HFFc6 (cell line): ENCODE measurements at places on chromosomes 6 and 20.
A peak's percentile ranks its signal among the peaks of the same experiment; 100 is the strongest.

GRCh38 chr6:86256615-86257187 lies 614.0 kb upstream of the SYNCRIP start:
- DNase-seq = no peak

GRCh38 chr6:37130704-37131103 lies 39.2 kb upstream of the PIM1 start:
- DNase-seq = peak; percentile 56

DNA sequence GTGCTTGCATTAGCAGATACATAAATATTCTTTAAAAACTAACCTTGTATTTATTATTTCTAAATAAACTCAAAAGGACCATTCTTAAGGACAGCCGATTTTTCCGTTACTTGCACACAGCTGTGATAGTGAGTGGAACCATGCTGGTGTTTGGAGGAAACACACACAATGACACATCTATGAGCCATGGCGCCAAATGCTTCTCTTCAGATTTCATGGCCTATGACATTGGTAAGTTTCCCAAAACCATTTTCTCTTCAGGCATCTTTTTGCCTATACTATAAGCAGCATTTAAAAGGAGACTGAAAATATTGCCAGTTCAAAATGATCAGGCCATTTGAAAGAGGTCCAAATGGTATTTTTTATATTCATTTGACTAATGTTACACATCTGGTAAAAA lies 92.3 kb downstream of the ATRN start:
- DNase-seq = no peak

- peak; percentile 75 for DNase-seq
These were observed 184.9 kb downstream of the TINAG start for GRCh38 chr6:54493138-54493537.

- DNase-seq = no peak
These were observed 25.5 kb downstream of the FARS2 start for GRCh38 chr6:5286780-5287179.

DNA sequence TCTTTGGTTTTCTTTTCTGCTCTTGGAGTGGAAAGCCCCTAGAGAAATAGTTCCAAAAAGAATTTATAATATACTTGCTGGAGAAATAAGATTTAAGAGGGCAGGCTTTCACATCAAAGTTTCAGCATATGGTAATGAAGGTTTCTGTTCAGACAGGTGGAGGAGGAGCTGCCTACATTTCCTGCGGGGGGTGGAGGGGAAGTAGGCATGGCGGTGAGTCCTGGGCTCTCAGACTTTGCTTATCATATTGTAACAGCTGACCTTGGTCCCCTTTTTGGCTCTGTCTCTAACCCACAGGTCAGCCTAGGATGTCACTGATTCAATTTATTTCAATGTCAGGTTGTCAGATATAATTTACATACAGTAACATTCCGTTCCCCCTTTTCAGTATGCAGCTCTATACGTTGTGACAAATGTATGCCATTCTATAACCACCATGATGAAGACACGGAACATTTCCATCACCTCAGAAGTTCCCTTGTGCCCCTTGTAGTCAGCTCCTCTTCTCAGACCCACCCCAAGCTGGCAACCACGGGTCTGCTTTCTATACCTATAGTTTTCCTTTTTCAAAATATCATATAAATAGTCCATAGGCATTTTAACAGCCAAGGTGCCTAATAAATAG lies 77.6 kb upstream of the GGTLC1 start:
- no peak for DNase-seq

- peak; percentile 64 for DNase-seq
These were observed 373.5 kb upstream of the BTBD3 start for GRCh38 chr20:11544029-11544678.

GRCh38 chr6:104484626-104485025 lies 375.1 kb downstream of the HACE1 start:
- no peak for DNase-seq

DNA sequence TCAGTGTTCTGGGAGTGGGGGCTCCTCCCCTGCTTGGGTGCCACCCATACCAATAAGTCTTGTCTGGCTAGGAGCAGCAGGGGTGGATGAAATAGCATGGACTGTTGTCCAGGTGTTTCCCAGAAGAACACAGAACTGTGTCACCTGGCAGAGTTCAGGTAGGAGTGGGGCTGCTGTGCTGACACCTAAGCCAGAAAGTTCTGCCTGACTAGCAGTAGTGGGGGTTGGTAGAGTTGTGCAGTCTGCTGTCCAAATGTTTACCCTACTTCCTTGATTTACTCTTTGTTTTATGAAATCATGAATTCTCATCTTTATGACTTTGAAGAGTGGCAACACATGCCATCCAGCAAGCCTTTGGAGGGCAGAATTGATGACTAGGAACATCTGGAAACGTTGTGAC lies 27.3 kb upstream of the SLC35B3 start:
- no peak for DNase-seq

DNA sequence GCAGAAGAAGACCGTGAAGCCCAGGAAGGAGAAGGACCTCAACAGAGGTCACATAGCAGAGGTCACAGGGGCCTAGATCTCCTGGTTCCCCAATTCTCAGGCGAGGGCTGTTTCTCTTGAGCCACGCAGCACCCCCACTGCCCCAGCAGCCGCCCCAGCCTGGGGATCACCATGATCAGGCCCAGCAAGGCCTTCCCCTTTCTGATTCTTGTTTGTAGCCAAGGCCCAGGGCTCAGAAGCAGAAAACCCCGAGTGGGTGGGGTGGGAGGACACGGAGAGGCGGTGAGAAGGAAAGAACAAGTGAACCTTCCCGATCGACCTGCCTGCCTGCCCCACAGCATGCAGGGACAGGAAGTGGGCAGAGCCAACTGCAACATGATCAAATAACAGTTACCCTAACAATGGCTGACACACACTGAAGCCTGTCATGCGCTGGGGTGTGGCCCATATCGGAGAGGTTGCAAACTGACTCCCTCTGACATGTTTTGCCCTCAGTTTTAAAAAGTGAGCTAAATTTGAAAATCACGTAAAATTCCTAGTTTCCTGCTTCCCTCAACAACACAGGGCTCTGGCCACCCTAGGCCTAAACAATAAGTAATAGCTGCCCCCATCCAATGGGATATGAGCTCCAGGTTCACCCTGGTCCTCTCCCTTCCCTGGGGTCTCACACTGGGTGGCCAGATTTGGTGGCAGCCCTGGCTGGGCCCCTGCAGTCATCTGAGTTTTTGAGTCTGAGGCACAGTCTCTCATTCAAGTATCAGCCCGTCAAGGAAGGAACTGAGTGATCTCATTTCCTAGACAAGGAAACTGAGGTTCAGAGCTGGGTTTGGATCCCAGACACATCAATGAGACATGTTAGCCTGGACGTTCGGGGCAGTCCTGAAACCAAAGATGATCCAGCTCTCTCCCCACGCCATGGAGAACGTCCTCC lies 6.5 kb downstream of the PEDS1 start:
- DNase-seq = no peak

DNA sequence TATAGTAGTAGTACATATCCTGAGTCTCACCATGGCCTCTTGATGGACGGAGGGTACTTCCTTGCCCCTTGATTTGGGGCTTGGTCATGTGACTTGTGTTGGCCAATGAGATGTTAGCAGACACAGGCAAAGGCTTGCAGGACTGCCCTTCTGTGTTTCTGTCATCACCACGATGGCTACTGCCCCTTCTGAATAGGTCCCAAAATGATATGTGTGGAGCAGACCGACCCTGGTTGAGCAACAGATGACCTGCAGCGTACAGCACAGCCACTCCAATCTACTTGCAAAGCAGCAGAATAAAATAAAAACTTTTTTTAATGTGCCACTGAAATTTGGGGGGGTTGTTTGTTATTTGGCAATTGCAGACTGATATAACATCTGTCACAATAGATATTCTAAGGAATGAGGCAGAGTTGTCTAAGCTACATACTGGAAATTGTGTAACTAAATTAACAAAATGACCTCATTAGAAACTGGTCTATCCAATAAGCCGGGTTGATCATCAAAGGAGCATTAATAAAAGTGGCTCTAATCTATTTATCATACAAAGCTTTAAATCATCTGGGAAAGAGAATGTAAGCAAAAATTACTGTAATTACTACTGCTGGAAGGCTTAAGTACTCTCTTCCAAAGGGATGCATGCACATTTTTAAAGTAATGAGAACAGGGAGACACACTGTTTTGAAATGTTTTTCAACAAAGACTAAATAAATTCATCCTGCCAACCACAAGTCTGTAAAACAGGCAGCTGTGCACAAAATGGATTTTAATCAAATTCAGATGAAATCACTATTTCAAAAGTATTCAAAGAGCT lies 209.5 kb downstream of the KIF16B start:
- no peak for DNase-seq

GRCh38 chr20:33859751-33860150 lies 48.6 kb downstream of the CHMP4B start:
- DNase-seq = no peak

DNA sequence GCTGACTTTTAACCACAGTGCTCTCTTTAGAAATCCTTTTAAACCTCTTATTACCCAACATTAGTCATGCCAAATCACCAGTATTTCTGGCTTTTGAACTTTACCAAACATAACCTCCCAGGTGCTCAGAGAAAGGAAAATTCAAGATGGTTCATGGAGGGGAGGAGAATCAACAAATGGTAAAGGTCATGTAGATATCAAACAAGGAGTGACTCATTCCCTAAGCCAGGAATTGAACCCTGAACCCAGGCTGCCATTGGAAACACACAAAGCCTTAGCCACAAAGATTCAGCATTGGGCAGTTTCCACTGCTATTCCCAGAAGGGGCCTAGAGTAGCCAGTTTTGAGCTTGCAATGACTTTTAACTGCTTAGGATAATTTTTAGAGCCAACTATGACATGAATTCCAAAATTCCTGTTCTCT lies 21.6 kb upstream of the ENTPD6 start:
- DNase-seq = no peak

GRCh38 chr20:46647469-46647868 lies 3.8 kb downstream of the SLC13A3 start:
- DNase-seq = no peak

GRCh38 chr6:63582579-63583231 lies 10.4 kb downstream of the LOC128125822 start:
- DNase-seq = no peak

DNA sequence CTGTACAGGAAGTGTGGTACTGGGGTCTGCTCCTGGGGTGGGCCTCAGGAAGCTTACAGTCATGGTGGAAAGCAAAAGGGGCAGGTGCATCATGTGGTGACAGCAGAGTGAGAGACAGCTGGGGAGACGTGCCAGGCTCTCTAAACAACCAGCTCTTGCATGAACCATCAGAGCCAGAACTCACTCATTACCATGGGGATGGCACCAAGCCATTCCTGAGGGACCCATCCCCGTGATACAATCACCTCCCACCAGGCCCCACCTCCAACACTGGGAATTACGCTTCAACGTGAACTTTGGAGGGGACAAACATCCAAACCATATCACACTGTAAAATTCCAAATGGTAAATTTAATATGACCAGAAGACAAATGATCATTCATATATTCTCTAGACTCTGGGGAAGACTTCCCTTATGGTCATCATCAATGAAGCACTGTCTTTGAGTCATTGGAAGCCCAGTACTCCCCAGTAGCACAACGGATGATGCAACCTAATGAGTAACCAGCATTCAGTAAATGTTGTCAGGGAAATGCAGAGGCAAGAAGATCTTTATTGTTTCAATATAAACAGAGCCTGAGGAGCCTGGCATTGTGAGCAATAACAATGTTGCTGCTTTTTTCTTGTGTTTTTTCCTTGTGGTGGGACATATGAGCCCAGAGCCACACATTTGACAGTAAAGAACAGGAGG lies 48.2 kb upstream of the RALY start:
- peak; percentile 70 for DNase-seq

DNA sequence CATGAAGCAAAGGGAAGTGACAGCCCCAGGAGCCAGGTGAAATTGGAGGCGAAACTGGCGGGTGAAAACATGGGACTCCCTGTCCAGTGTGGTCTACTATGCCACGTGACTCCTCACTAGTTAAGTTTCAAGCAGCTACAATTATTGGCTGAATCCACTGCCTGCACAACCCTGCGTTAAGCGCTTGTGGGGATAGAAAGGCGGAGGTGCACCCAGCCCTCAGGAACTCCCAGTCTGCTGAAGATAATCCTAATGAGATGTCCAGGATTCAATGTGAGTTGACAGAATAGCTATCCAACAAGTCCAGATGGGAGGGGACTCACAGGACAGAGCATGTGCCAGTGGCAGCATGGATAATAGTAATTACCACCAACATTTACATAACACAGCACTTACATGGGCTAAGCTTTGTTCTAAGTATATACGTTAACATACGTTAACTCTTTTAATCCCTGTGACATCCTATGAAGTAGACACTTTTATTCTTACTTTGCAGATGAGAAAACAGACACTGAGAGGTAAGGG lies 1.8 kb downstream of the MOCS1 start:
- DNase-seq = no peak

GRCh38 chr20:9966966-9967365 lies 67.8 kb upstream of the ANKEF1 start:
- DNase-seq = no peak

- no peak for DNase-seq
These were observed 242.5 kb downstream of the TTLL2 start for GRCh38 chr6:167567142-167568033.

- no peak for DNase-seq
These were observed 39.3 kb upstream of the PRDM1 start for GRCh38 chr6:106046854-106047200.

- DNase-seq = no peak
These were observed 427 bp upstream of the NFKBIE start for GRCh38 chr6:44265722-44266233.

DNA sequence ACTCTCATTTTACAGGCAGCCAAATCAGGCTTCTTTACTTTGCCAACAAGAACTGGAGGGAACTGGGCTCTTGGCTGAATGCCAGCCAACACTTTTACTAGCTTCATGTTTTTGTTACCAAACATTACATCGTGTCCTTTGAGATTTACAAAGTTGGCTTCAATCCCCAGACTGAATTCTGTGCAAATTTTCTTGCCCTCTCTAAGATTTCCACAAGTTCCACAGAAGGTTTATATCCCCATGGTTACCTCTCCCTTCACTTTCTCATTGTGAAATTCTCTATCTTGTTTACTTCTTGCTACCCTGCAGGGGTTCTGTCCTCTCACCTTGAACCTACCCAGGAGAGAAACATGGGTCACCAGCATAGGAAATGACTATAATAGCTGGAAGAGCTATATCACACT lies 37.6 kb upstream of the PLCB1 start:
- peak; percentile 27 for DNase-seq

GRCh38 chr20:56171087-56172012 lies 77.2 kb upstream of the MC3R start:
- DNase-seq = no peak

DNA sequence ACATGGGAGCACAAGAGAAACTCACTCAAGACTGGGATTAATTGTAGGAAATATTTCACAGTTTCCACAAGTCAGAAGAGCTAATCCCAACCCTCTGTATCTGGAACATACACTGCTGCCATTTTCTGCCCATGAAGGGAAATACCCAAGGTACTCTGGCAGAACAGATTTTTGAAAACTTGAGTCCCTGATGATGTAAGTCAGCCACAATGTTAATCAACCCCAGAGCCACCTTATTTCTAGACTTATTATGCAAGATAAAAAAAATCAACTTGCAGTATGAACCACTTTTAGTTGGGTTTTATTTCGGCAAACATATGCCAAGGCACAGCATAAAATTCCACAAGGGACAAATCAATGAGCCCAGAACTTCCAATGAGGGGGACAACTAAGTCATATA lies 141.5 kb downstream of the LY86 start:
- no peak for DNase-seq
